ENCODE measurements at places on chromosomes 7 and 10.

DNA sequence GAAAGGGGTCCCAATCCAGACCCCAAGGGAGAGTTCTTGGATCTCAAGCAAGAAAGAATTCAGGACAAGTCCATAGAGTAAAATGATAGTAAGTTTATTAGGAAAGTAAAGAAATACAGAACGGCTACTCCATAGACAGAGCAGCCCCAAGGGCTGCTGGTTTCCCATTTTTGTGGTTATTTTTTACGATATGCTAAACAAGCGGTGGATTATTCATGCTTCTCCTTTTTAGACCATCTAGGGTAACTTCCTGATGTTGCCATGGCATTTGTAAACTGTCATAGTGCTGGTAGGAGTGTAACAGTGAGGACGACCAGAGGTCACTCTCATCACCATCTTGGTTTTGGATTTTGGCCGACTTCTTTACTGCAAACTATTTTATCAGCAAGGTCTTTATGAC, 1033.4 kb downstream of the SORCS3 start:
- no peak for DNase-seq

DNA sequence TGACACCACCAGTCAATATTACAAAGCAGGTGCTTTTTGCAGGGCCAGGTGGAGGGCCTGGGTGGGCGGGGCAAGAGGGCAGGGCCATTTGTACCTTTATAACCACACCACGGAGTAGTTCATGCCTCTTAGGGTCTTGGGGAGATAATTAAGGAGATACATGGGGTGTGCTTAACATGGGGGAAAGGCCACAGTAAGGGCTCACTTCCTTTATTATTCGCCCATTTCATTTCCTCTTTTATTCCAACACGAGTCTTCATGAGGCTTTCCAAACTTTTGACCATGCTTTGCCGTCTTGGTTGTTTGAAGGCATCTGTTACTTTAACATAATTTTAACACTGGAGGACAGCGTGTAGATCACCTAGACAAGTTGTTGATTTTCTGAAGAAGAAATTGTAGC, 33.3 kb upstream of the LYZL2 start:
- no peak for DNase-seq

DNA sequence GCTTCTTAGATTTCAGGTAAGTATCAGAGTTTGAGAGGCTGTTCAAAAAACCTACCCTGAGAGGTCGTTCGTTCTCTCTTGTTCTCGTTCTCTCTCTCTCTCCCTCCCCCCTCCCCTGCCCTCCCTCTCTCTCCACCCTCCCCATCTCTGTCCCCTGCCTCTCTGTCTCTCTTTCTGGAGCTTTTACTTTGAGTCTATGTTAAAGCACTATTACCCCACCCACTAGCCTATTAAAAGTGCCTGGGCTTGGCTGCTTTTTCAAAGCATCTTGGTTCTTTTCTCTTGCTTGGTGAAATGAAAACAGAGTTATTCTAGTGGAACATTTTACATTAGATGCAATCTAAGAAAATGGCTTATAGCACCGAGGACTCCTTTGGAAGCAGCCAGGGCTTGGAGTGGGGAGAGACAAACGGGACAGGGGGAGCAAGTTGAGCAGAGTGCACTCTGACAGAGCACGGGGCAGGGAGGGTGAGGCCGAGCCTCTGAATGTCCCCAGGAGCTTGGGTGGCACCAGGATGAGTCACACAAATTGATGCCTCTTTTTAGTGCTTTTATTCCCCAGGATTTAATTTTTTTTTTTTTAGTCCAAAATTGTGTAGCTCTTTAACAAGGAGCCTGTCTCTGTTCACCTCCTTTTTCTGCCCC, 134.3 kb downstream of the CFAP58 start:
- DNase-seq = no peak

DNA sequence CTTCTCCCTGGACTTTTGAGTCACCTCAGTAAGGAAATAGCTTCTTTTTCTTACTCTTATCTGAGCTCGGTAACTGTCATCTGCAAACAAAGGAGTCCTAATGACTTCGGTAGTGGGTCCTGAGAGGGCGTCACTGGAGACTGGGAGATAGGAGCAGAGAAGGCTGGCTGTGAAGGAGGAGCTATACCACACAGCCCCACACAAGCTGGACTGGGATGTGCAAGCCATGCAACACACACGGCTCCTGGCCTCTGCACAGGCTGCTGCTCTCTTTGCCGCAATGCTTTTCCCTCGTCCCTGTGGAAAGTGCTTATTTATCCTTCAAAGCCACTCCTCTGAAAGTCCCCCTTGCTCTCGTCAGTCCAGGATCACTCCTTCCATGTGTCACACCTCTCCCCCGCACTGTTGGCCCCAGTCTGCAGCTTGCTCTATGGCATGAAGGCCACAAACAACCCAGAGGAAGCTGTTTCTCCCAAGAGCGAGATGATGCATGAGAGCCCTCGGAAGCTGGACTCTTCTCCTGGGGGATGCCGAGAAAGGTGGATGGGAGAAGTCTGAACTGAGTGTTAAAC, 14.9 kb downstream of the TMEM273 start:
- no peak for DNase-seq

- peak; percentile 36 for DNase-seq
Measured at GRCh38 chr7:149854611-149855360, 16.6 kb downstream of the ZNF862 start.

All from HCT116 (cell line).